ENCODE measurements at places on chromosomes 1 and 21. TPM values are rescaled to one million over a fixed set of nuclear protein-coding genes. Genes with fewer than 3 reads are reported as not detected.
A peak's percentile ranks its signal among the peaks of the same experiment; 100 is the strongest.

Gene ATP6V1G3
- 3.2 TPM for polyA plus RNA-seq

Gene ERICH3
- 0.77 TPM for polyA plus RNA-seq

DNA sequence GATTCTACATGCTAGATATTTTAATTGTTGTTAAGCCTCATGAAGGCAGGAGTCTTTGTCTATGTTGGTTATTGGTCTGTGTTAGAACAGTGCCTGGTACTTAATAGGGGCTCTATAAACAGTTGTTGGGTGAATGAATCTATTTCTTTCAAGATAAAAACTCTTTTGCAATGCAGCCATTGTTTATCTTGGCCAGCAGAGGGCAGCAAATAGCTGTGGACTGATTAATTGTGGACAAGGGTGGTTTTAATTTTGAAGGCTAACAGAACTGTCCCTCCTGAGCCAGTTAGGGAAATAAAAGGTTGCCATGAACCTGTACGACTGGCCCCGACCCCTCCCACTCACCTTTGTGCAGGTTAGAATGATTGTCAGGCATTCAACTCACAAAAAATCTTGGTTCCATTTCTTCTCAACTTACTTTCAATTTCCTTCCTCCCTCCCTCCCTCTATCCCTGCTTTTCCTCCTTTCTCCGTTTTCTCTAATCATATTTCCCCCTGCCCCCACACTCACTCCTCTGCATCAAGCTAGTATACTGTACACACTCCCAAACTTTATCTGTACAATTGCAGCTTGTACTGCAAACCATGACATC lies 66.3 kb upstream of the DIRAS3 start:
- peak; percentile 34 for DNase-seq

DNA sequence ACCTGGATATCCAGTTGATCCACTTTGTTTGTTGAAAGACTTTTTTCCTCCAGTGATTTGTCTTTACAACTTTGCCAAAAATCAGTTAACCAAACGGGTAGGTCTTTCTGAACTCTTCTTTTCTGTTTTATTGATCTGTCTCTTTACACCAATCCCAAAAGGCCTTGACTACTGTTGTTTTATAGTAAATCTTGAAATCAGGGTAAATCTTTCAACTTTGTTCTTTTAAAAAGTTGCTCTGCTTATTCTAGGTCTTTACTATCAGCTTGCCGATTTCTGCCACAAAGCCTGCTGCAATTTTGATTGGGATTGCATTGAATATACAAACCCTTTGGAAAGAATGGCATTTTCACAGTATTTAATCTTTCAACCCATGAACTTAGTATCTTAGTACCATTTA lies 66.6 kb downstream of the ITSN1 start:
- no peak for DNase-seq

All from renal pelvis (tissue), 12 donors.